ENCODE measurements at places on chromosomes 1 and 21.

DNA sequence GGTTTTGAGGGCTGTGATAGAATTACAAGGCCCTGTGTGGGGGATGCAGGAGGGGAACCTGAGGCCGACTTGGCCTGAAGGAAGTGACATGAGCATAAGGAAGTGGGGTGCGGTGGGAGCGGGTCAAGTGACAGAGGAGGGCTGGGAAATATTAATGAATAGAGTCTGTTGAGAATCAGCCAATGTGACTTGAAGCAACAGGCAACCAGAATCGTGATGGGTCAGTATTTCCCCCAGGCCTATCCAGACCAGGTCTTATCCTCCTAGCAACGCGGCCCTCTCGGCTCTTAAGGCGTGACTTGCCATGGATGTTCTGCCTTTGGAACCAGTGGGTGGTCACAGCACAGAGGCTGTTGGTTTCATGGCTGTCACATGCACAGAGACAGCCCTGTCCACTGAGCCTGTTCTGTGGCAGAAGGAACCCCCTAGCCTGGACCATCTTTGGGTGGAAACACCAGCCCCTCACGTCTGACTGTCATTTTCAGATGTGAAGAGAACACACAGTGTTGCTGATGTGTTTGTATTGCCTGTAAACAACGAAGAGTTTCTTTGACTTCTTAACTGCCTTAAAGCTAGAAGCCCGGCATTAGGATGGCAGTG, 468.8 kb downstream of the CAMTA1 start:
- DNase-seq, result no peak

- no peak for DNase-seq
These were observed 635.2 kb downstream of the SMYD3 start for GRCh38 chr1:245871915-245872314.

- DNase-seq, result no peak
These were observed 44.3 kb downstream of the CDC14A start for GRCh38 chr1:100396651-100397050.

DNA sequence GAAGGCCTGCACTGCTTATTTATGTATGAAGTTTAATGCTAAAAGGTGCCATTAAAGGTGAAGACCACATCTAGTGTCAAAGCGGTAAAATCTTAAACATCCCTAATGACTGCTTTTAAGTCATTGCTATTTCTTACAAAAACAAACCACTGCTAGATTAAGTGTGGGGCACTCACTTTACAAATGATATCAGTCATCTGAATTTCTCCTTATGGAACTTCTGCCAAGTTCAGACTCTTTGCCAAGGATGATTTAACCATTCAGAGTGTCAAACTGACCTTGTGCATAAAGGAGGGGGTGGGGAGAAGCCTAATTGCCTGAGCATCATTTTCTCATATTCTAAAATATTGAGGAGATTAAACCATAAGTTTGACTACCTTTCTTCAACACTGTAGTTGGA, 271.5 kb downstream of the TGFB2 start:
- no peak for DNase-seq
